ENCODE measurements at places on chromosomes 16 and 17. TPM values are rescaled to one million over a fixed set of nuclear protein-coding genes. Genes with fewer than 3 reads are reported as not detected.

ANKRD40CL gene
- polyA plus RNA-seq: not detected

FOXL1 gene
- polyA plus RNA-seq: 0.78 TPM

RNF227 gene
- 1.5 TPM for polyA plus RNA-seq

GNPTG gene
- 56.3 TPM for polyA plus RNA-seq

ARHGAP23 gene
- 33.2 TPM for polyA plus RNA-seq

SBK1 gene
- polyA plus RNA-seq: 0.38 TPM

TEKT5 gene
- not detected for polyA plus RNA-seq

TRIM65 gene
- polyA plus RNA-seq: 5.6 TPM
